ENCODE measurements at places on chromosomes 5 and 9.

DNA sequence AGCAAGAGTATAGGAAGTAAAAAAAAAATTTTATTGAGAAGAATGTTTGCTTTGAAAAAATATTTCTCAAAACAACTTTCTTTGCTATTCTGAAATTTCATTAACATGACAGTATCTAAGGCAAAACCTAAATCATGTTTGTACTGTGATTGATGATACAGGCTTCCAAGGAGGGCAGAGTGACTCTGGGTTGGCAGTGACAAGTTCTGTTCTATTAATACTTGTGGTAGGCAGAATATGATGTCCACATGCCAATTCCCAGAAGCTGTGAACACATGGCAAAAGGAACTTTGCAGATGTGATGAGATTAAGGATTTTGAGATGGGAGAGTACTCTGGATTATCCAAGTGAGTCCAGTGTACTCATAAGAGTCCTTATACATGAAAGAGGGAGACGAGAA is 16.6 kb downstream of the CCDC125 start:
- DNase-seq, result no peak
- no peak overlapping the region for H3K27ac ChIP-seq
- H3K4me1 ChIP-seq, result no peaks in the 10 kb centered on the region
- no peaks in the 10 kb centered on the region for H3K36me3 ChIP-seq
- H3K27me3 ChIP-seq, result no peaks in the 10 kb centered on the region

DNA sequence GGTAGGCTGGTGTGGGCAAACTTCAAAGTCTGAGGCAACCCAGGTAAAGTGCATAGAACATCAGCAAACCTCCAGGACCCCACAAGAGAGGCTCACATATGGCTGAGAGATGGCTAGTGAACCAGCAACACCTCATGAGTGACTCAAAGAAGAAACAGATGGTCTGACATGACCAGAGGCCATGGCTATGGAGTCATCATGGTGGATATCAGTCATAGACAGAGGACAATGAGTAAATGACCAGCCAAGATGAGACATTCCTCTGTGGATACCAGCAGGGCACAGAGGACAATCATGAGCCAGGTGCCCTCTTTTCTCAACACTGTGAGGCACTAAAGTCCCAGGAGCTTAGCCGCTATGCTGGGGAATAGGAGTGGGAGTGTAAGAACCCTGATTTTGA is 180.8 kb downstream of the RASEF start:
- H3K36me3 ChIP-seq, result no peaks in the 10 kb centered on the region
- DNase-seq, result no peak
- H3K27ac ChIP-seq, result no peak overlapping the region
- no peak overlapping the region for H3K4me3 ChIP-seq
- H3K4me1 ChIP-seq, result no peaks in the 10 kb centered on the region

GRCh38 chr9:123718188-123718587 is 211.7 kb downstream of the DENND1A start:
- no peaks in the 10 kb centered on the region for H3K4me1 ChIP-seq
- no peak for DNase-seq
- no peaks in the 10 kb centered on the region for H3K27me3 ChIP-seq
- no peak overlapping the region for H3K27ac ChIP-seq

GRCh38 chr5:3542158-3542557 is 53.5 kb upstream of the IRX1 start:
- no peak overlapping the region for H3K27ac ChIP-seq
- no peak overlapping the region for H3K4me3 ChIP-seq
- DNase-seq, result no peak
- H3K36me3 ChIP-seq, result no peaks in the 10 kb centered on the region
- no peaks in the 10 kb centered on the region for H3K4me1 ChIP-seq
- no peaks in the 10 kb centered on the region for H3K27me3 ChIP-seq

DNA sequence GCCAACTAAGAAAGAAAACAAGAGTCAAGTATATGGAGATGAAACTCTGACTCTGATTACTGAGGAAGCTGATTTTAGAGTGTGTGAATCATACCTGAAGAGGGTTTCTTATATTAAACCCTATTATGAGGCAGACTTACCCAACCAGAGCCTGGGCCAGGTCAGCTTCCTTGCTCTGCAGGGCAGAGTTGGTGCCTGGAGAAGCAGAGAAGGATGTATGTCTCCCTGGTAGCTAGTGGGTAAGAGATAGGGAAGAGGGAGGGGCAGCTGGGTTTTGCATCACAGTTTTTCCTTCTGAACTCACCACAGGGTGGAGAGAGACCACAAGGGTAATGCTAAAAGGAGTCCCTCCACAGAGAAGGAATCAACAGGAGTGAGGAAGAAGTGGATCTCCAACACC is 104.1 kb downstream of the CMYA5 start:
- no peak for DNase-seq
- no peaks in the 10 kb centered on the region for H3K36me3 ChIP-seq
- H3K4me1 ChIP-seq, result no peaks in the 10 kb centered on the region

DNA sequence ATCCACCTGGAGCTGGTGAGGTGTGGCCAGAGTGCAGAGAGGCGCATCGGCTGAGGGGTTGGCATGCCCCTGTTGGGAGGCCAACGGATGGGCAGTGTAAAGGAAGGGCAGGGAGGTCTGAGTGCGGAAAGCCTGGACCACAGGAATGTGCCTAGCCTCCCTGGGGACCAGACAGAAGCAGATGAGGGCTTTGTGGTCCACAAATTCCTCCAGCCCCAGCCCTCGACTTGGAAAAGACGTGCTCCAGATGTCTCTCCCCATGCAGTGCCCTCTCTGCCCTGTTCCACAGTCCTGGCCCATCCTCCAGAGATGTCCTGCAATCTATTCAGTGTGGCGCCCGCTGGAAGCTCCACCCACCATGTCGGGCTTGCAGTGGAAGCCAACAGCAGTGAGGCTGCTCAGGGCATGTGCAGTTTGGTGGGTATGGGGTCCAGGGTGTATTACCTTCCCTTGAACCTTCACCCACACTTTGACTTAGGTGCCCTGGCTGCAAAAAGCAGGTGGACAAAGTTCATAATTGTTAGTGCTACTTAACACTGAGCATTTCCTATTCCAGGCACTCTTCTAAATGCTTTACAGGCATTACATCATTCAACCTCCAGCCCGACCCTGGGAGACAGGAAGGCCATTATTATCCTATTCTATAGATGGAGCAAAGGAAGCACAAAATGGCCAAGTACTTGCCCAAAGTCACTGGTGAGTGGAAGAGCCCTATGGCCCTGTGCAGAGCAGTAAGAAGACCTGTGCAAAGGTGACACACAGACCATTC is 120.2 kb upstream of the SLC25A48 start:
- H3K4me1 ChIP-seq, result no peaks in the 10 kb centered on the region
- H3K4me3 ChIP-seq, result no peak overlapping the region
- DNase-seq, result no peak
- H3K27me3 ChIP-seq, result no peaks in the 10 kb centered on the region

- no peaks in the 10 kb centered on the region for H3K27me3 ChIP-seq
- no peaks in the 10 kb centered on the region for H3K36me3 ChIP-seq
- H3K4me1 ChIP-seq, result peaks cover 9% of the 10 kb centered on the region
- peak overlapping the region; percentile 91 for H3K27ac ChIP-seq
Observed at GRCh38 chr5:128083811-128084227, 253 bp downstream of the SLC12A2 start.

- no peak overlapping the region for H3K4me3 ChIP-seq
- no peak for DNase-seq
- H3K27me3 ChIP-seq, result no peaks in the 10 kb centered on the region
- no peak overlapping the region for H3K27ac ChIP-seq
Observed at GRCh38 chr9:78863531-78863930, 566.6 kb downstream of the PSAT1 start.

- no peak for DNase-seq
- H3K27me3 ChIP-seq, result no peaks in the 10 kb centered on the region
Observed at GRCh38 chr9:6924149-6924548, 166.4 kb downstream of the KDM4C start.

All from esophagus squamous epithelium (tissue), 5 donors.